ENCODE measurements at places on chromosomes 3 and 15. TPM values are rescaled to one million over a fixed set of nuclear protein-coding genes. Genes with fewer than 3 reads are reported as not detected.

B3GNT5 gene
- 2.9 TPM for polyA plus RNA-seq

CCDC39 gene
- not detected for polyA plus RNA-seq

SPINK8 gene
- not detected for polyA plus RNA-seq

GOLGA6L4 gene
- polyA plus RNA-seq: 2.3 TPM

AGTR1 gene
- 0.20 TPM for polyA plus RNA-seq

TMIE gene
- not detected for polyA plus RNA-seq

STRIT1 gene
- not detected for polyA plus RNA-seq

ARRDC4 gene
- polyA plus RNA-seq: 9.2 TPM

NUSAP1 gene
- polyA plus RNA-seq: 33.9 TPM

UQCC5 gene
- polyA plus RNA-seq: 9.5 TPM

EAF1 gene
- polyA plus RNA-seq: 11.0 TPM

MORC1 gene
- polyA plus RNA-seq: not detected

LTF gene
- 0.10 TPM for polyA plus RNA-seq
